ENCODE measurements at places on chromosomes 5 and 9.

DNA sequence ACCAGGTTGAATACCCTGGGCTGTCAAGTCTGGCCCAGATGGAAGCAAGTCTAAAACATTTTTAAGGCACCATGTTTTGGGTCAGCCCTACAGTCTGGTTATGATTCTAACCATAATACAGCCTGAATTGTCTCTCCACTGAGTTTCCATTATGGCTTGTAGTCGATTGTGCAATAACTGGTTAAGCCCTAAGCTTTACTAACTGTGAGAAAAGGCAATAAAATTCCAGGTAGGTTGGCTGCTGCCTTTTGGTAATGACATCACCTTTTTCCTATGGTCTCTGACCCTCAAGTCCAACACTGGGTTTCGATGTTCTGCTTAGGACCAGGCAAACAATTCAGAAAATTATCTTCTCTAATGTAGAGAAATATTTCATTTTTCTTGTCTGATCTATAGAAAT lies 243.3 kb downstream of the ACTL7B start:
- DNase-seq, result no peak

- peak; percentile 46 for DNase-seq
These were observed 9.4 kb downstream of the FYB1 start for GRCh38 chr5:39209924-39210323.

DNA sequence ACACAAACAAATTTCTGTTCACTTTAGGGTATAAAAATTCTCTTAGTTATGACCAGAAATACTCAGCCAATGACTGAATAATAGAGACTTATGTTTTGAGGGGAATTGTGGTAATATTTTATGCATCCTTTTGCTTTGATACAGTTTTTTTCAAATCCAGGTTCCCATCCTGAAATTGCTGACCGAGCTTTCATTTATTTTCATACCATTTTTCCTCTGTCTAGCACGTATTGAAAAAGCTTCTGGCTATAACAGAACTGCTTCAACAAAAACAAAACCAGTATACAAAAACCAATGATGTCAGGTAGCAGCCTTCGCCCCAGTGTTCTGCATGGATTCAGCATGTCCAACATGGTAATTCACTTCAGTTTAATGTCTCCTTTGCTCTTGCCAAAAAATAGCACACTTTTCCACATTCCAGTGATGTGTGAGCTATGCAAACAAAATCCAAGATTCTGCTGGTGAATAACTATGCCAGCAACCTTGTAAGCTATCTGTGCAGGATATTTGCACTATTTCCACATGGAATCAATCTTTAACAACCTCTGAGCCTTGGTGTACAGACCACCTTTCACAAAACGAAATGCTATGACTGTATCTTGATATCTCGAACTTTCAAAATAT lies 22.0 kb downstream of the CCNH start:
- no peak for DNase-seq

- DNase-seq, result no peak
These were observed 66.2 kb downstream of the SIL1 start for GRCh38 chr5:139131921-139132432.

DNA sequence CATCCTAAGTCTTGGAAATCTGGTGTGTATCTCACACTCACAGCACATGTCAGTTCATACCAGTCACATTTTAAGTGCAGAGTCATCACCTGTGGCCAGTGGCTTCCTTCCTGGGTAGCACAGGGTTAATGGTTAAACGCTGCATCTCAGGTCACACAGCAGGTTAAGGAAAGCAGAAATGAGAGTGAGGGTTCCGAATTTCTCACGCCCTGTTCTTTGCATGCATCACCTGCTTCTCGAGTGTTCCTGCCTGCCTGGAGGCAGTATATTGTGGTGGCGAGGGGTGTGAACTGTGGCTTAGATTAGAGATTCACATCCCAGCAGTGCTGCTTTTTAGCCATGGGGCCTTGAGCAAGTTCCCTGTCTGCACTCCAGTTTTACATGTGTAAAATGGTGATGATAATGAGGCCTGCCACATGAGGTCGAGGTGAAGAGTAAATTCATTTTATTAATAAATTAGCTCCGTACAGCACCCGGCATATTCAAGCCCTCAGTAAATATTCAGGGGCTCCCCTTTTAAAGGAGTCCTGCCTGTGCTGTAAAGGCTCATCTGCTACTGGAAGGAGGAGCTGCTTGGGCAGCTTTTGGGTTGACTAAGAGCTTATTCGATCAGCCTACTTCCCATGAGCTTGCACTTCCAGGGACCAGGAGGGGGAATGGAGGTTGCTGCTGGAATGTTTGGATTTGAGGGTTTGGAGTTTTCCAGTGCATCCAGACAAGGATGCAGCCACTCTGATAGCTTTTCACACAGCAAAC lies 61.1 kb upstream of the SAP30L start:
- no peak for DNase-seq

DNA sequence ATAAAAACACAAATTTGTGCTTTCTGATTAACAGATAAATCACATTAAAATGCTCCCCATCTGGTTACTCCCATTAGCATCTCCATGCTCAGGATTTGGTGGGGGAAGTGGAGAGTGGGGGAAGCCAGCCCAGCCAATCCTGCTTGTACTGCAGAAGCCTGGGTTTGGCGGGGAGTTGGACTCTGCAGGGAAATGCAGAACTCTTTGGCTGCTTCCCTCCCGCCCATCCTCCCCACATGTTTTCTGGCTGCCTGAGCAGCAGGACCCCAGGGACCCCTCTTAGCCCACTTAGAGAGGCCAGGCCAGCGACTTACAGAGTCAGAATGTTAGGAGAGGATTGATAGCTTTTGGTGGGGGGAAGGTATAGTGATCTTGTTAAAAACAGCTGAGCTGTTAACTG lies 59.5 kb upstream of the FOXI1 start:
- no peak for DNase-seq

DNA sequence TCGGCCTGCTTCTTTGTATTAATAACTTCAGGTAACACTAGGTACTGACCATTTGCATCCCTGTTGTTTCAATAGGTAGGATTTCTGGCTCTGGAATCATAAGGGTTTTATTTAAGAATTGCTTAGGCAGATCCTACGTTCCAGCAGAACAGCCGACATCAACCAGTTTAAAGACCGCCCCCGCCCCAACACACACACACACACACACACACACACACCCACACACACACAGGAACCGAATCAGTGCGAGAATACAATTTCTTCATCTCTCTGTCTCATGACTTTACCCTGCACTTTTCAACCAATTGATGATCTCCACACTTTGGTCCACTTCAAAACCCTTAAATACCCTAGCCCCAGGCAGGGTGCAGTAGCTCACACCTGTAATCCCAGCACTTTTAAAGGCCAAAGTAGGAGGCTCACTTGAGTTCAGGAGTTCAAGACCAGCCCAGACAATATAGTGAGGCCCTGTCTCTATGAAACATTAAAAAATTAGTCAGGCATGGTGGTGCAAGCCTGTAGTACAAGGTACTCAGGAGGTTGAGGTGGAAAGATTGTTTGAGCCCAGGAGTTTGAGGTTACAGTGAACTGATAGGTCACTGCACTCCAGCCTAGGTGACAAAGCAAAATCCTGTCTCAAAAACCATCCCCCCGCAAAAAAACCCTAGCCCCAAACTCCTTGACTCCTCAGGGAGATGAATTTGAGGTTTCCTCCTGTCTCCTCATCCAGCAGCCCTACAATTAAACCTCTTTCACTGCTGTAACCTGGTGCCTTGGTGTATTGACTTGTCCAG lies 2.7 kb upstream of the MTMR12 start:
- no peak for DNase-seq

GRCh38 chr5:177997846-177998245 lies 1.8 kb upstream of the PROP1 start:
- no peak for DNase-seq

GRCh38 chr5:172129256-172129910 lies 58.6 kb downstream of the STK10 start:
- no peak for DNase-seq

GRCh38 chr9:137715321-137715720 lies 96.5 kb downstream of the EHMT1 start:
- no peak for DNase-seq

- DNase-seq, result no peak
These were observed 33.2 kb upstream of the CSF1R start for GRCh38 chr5:150119421-150120061.

DNA sequence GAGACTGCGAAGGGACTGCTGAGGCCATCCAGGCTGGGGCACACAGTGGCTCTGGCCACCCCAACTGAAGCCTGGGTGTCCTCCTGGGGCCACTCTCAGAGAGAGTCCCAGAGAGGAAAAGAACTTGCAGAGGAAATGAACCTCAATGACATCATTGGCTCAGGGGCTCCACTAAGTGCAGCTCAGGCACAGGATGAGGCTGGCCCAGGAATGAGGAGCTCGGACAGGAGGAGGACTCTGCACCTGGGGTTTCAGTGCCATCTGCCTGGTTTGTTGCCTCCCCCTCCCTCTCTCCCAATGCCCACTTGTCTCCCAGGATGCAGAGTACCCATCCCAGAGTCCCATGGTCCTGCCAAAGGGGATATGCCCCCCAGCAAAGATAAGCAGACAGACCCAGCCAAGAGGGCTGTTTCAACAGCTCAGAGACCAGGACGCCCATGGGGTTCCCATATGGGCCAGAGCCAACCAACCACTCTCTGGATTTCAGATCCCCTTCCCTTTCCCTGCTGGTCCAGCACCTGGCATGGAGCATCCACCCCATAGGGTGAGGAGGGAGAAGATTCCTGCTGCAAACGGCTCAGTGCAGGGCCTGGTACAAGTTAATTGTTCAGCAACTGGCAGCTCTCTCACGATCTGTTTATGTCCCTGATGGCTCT lies 26.9 kb upstream of the OLFM1 start:
- DNase-seq, result no peak

- DNase-seq, result no peak
These were observed 12.4 kb downstream of the POLK start for GRCh38 chr5:75524071-75524470.

DNA sequence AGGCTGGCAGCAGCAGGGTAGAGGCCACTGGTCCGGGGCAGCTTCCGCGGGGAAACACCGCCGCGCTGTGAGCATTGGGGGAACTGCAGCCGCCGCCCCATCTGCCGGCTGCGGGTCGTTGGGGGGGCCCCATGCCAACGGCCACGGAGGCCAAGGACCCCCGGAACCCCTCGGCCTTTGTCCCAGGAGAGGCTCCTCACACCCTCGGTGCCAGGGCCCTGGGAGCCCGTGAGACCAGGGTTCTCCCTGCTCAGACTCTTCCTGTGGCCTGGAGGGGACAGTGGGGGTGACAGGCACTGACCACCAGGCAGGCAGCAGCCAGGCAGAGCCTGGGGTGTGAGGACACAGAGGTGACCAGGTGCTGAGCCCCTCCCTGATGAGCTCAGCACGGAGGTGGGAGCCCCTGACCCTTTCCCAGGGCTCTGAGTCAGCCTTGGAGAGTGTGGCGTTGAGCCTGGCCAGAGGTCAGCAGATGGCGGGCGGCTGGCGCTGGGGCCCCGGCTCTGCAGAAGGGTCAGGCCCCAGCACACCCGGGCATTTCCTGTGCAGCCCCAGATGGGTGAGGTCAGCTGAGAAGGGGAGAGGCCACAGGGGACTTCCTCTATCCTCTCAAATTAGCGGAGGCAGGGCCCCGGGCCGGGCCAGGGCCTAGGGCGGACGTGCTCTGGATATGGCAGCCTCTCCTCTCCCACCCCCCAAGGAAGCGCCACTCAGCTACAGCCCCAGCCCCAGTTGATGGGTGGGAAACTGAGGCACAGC lies 17.9 kb upstream of the EGFL7 start:
- peak; percentile 53 for DNase-seq

DNA sequence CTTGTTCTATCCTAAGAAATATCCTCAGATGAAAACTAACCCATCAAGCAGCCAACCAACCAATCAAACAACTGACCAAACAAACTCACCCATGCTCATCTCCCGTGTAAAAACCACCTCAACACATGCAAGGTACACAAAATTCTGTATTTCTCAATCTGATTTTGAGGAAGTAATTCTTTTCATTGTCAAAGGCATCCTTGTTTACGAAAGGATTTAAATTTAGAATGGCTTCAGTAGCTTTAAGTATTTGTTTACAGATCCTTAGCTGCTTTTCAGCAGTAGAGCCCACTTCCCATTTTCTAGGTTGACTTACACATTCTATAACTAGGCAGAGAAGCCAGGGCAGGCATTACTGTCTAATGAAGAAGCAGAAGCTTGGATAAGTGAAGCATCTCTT lies 78.6 kb downstream of the NTRK2 start:
- no peak for DNase-seq

DNA sequence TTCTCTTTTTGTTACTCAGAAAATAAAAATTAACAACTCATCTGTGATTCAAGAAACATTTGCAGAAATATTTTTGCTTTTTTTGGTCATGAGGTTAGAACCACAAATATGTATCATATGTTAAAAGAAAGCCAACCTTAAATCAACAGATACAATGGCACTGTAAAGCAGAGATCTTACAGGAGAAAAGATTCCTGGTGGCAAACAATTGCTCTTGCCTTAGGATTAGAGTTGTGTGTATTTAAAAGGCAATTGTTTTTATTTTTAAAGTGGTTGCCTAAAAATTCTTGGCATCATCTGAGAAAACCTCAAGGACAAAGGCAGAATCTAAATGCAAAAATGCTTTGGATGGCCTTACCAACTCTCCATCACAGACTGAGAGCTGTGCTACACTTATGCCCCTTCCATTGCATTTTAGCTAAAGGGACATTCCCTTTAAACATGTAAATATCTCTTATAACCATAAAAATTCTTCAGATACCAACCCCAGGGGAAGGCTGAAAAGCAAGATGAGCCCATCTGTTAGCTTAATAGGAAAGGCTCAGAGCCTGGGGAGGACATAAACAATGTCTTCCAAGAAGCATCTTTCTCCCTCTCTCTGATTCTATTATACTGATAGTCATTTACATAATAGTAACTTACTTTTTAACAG lies 100.4 kb downstream of the FAM114A2 start:
- DNase-seq, result no peak

- DNase-seq, result no peak
These were observed 105.8 kb downstream of the EFNA5 start for GRCh38 chr5:107564931-107565372.

- DNase-seq, result no peak
These were observed 96.8 kb downstream of the ADGRV1 start for GRCh38 chr5:90655423-90655822.

- no peak for DNase-seq
These were observed 997 bp upstream of the CHD1 start for GRCh38 chr5:98929710-98930298.

DNA sequence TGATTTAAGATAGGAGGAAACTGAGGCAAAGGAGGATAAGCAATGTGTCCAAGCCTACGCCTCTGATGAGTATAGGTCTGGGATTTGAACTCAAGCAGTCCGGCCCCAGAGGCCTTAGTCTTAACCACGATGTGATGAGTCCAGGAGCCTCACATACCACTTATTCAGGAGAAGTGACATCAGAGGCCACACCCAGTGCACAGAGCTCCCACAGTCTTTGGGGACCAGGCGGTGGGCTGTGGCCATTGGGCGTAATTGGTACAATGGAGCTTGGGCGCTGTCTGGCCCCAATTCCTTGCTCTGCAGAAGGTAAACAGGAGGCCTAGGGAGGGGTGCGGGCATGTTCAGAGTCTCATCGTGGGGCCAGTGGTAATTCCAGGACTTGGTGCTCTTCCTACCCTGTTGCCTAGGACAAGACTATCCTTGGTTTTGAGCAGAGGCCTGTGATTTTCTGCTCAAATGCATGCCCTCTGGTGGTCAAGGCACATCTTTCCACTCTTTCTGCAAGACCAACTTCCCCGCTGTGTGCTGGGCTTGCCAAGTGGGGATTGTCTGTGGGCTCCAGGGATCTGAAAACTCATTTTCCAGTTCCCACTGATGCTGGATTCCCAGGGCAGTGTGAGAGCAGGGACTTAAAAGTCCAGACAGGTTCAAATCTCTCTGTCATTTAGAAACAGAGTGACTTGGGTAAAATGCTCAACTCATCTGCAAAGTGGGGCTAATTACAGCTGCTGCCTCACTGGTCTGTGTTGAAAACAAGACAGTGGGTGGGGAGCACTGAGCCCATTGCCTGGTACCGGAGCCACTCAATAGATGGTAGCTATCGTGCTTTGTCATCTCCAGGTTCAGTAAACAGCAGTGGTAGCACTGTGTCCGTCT lies 15.8 kb downstream of the NDST1 start:
- no peak for DNase-seq

All from stimulated activated CD8-positive, alpha-beta memory T cell treated with anti-CD3 and anti-CD28 coated beads, Interleukin-7, amount 100 ng/mL, for 24 hours (primary cell).